ENCODE measurements at places on chromosomes 12 and 14. TPM values are rescaled to one million over a fixed set of nuclear protein-coding genes. Genes with fewer than 3 reads are reported as not detected.
A peak's percentile ranks its signal among the peaks of the same experiment; 100 is the strongest.

Gene AQP2
- not detected for total RNA-seq

Gene RNASE11
- not detected for total RNA-seq

Gene FAM222A
- total RNA-seq, result not detected

Gene OR6C2
- total RNA-seq, result not detected

Gene HOXC13
- not detected for total RNA-seq

Gene ANO2
- total RNA-seq, result 20.5 TPM

Gene SLC5A8
- total RNA-seq, result not detected

Gene DEGS2
- 1.8 TPM for total RNA-seq

Gene ST8SIA1
- 11.2 TPM for total RNA-seq

- H3K27ac ChIP-seq, result no peak overlapping the region
- DNase-seq, result no peak
- no peaks in the 10 kb centered on the region for H3K4me1 ChIP-seq
- H3K4me3 ChIP-seq, result no peak overlapping the region
- no peaks in the 10 kb centered on the region for H3K27me3 ChIP-seq
These were observed 9.2 kb upstream of the PYROXD1 start for GRCh38 chr12:21428241-21428640.

- H3K36me3 ChIP-seq, result no peaks in the 10 kb centered on the region
- no peaks in the 10 kb centered on the region for H3K27me3 ChIP-seq
- peak overlapping the region; percentile 96 for H3K27ac ChIP-seq
- DNase-seq, result peak; percentile 94
- H3K4me1 ChIP-seq, result peaks cover 53% of the 10 kb centered on the region
These were observed 14.8 kb downstream of the MMP14 start for GRCh38 chr14:22850944-22851764.

DNA sequence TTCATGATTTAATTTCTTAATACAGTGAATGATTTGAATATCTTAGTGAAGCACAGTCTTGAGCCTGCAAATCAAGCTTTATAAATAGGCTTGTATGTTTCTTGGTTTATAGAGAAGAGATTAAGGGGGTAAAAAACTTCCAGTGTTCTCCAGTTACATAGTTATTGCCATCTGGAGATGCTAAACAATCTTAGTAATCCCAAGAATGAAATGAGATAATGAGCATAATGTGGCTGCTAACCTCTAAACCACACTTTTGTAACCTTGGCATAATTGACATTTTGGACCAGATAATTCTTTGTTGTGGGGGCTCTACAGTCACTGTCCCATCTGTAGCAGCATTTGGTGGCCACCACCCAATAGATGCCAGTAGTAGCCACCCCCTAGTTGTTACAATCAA lies 316.8 kb downstream of the CCDC91 start:
- no peak for DNase-seq
- H3K27me3 ChIP-seq, result no peaks in the 10 kb centered on the region
- no peak overlapping the region for H3K27ac ChIP-seq
- no peak overlapping the region for H3K4me3 ChIP-seq

DNA sequence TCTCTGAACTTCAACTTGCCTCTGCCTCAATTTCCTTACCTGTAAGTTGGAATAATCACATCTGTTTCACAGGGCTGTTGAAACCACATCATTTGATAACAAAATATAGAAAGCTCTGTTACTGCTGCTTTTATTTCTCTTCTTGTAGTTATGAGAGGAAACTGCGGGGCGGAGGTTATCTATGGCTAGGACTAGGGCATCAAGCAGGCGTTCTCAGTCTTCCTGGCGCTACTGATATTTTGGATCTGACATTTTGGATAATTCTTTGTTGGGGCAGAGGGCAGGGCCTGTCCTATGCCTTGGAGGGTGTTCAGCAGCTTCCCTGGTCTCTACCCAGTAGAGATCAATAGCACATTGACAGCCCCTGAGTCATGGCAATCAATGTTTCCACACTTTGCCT lies 3.9 kb downstream of the P3H3 start:
- H3K36me3 ChIP-seq, result no peaks in the 10 kb centered on the region
- H3K27ac ChIP-seq, result no peak overlapping the region
- no peaks in the 10 kb centered on the region for H3K27me3 ChIP-seq
- no peak for DNase-seq
- H3K4me1 ChIP-seq, result peaks cover 6% of the 10 kb centered on the region
- H3K4me3 ChIP-seq, result no peak overlapping the region

DNA sequence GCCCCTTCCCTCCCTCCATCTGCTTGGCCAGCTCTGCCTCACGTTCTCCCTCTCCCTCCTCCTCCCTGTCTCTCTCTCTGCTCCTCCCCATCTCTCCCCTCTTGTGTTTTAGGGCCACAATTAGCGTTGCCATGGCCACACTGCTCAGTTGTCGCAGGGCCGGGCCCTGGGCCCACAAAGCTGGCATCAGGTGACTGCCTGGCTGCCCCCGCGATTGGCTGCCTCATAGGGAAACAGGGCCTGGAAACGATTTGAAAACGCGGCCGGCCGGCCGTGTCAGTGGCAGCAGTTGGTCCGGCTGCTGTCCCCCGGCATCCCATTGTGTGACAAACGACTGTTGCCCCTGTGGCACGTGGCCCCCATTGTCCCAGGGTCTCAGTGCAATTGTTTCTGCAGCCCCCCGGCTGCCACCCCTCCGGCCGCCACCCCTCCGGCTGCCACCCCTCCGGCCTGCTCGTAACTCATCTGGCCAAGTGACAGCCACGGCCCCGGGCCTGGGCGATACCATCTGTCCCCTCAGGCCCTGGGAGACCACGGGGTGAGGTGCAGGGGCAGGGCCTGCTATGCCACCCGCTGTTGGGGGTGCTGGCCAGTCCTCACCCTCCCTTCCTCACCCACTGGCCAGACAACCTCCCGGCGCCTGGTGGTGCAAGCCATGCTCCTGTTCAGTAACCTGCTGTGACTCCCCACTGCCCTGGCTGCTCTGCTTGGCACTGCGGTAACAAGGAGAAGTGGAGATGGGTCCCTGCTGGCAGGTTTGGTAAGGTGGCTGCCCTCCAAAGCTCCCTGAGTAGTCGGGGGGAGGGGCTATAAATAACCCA lies 17.4 kb downstream of the FOXN4 start:
- H3K36me3 ChIP-seq, result no peaks in the 10 kb centered on the region
- H3K4me1 ChIP-seq, result peaks cover 4% of the 10 kb centered on the region
- H3K27ac ChIP-seq, result peak overlapping the region; percentile 33
- DNase-seq, result no peak
- H3K27me3 ChIP-seq, result no peaks in the 10 kb centered on the region
- H3K4me3 ChIP-seq, result no peak overlapping the region

- H3K36me3 ChIP-seq, result no peaks in the 10 kb centered on the region
- H3K4me3 ChIP-seq, result peak overlapping the region; percentile 68
- H3K27ac ChIP-seq, result peak overlapping the region; percentile 93
- DNase-seq, result peak; percentile 59
These were observed 484 bp downstream of the PPP1CC start for GRCh38 chr12:110742096-110742717.

GRCh38 chr12:22312336-22312735 lies 22.2 kb downstream of the ST8SIA1 start:
- DNase-seq, result no peak
- no peak overlapping the region for H3K4me3 ChIP-seq
- H3K27ac ChIP-seq, result peak overlapping the region; percentile 1

- no peak overlapping the region for H3K4me3 ChIP-seq
- no peaks in the 10 kb centered on the region for H3K36me3 ChIP-seq
- H3K27me3 ChIP-seq, result no peaks in the 10 kb centered on the region
- DNase-seq, result no peak
- H3K4me1 ChIP-seq, result no peaks in the 10 kb centered on the region
- peak overlapping the region; percentile 42 for H3K27ac ChIP-seq
These were observed 141.3 kb downstream of the CACNA1C start for GRCh38 chr12:2194060-2194459.

DNA sequence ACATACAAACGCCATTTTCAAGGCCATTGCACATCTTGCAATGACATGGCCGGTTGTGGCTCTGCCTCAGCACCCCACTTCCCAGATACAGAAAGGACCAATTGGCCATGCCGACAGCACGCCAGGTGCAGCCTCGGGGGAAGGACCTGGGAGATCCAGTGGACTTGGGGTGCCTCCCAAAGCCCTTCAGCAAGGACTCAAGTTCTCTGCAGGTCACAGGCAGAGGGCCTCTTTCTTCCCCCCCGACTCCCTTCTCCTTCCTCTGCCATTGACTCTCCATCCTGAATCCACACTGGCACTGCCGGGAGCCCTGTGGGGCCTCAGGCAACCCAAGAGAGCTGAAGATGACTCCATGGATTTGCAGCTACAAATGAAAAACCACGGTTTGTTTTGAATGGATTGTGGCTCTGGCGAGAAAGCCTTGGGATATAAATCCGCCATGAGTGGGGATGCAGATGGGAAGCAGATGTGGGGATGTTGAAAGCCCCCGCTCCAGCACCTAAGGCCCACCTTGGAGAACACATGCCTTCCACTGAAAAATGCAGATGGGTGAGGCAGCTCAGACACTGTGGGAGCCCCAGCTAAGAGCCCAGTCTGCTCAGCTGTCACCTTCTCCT lies 35.1 kb upstream of the LTBP2 start:
- H3K27ac ChIP-seq, result peak overlapping the region; percentile 8
- H3K27me3 ChIP-seq, result no peaks in the 10 kb centered on the region
- DNase-seq, result no peak
- peaks cover 18% of the 10 kb centered on the region for H3K4me1 ChIP-seq
- H3K4me3 ChIP-seq, result no peak overlapping the region
- no peaks in the 10 kb centered on the region for H3K36me3 ChIP-seq

GRCh38 chr14:31261859-31262731 lies 54.5 kb upstream of the HECTD1 start:
- no peak overlapping the region for H3K4me3 ChIP-seq
- no peaks in the 10 kb centered on the region for H3K36me3 ChIP-seq
- H3K4me1 ChIP-seq, result no peaks in the 10 kb centered on the region
- peak; percentile 29 for DNase-seq
- H3K27me3 ChIP-seq, result no peaks in the 10 kb centered on the region

DNA sequence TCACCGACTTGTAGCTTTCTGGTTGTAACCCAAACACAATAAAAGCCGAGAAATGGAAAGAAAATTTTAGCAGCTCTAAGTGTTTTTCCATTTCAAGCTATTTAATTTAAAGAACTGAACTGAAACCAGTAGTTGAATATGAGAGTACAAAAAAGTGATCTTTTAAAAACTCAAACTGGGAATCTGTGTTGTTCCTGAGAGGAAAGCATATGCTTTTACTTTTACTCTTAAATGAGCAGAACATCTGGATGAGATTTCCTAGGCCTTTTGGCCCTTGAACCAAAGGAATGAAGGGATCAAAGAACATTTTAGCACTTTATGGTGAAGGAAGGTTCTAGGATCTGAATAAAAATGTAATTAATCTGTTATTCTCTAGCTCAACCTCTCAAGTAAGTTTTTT lies 1.3 kb downstream of the KERA start:
- DNase-seq, result no peak
- H3K27ac ChIP-seq, result no peak overlapping the region
- no peaks in the 10 kb centered on the region for H3K36me3 ChIP-seq
- no peaks in the 10 kb centered on the region for H3K27me3 ChIP-seq

- no peak overlapping the region for H3K4me3 ChIP-seq
- no peaks in the 10 kb centered on the region for H3K36me3 ChIP-seq
- H3K27ac ChIP-seq, result no peak overlapping the region
- no peak for DNase-seq
These were observed 1098.8 kb downstream of the TMEM121 start for GRCh38 chr14:106625186-106625585.

DNA sequence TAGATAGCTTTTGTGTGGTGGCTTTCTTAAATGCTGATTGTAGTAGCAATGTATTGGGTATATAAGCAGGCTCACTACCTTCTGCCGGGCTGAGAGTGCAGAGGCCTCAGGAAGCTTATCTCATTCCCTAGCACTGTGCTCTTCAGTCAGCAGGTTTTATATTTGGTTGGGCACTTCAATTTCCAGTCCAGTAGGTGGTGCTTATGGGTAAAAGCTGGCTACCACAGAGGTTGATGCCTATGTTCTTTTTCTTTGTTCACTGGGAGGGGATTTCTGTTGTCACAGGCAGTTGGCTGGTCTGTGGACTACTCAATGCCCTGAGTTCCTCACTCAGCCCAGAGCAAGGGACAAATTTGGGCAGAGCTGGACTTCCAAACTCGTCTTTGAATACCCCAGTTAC lies 43.0 kb upstream of the GLIPR1 start:
- no peak overlapping the region for H3K4me3 ChIP-seq
- H3K36me3 ChIP-seq, result no peaks in the 10 kb centered on the region
- no peak overlapping the region for H3K27ac ChIP-seq
- no peak for DNase-seq
- no peaks in the 10 kb centered on the region for H3K4me1 ChIP-seq
